Colonic mucosa (tissue), 4 donors: ENCODE measurements at places on chromosomes 13 and 19. TPM values are rescaled to one million over a fixed set of nuclear protein-coding genes. Genes with fewer than 3 reads are reported as not detected.

DNA sequence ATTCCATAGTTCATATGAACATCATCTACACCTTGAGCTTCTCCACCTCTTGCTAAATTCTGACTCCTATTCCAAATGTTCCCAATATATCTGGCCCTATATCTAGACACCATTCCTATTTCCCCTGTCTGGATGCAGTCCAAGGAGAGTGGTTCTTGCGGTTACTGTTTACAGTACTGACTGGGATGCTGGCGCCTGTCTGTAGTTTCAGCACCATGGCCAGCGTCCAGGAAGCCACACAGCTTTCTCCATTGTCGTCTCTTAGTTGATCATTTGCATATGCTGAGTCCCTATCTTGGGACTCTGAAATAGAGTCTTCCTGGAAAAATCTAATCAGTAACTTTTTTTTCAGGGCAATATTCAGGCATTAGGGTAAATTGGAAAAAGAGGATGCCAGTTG is 14.9 kb downstream of the LAIR2 start:
- H3K4me1 ChIP-seq = no peaks in the 10 kb centered on the region
- H3K36me3 ChIP-seq = no peaks in the 10 kb centered on the region
- peak; percentile 38 for DNase-seq
- H3K4me3 ChIP-seq = no peak overlapping the region

DNA sequence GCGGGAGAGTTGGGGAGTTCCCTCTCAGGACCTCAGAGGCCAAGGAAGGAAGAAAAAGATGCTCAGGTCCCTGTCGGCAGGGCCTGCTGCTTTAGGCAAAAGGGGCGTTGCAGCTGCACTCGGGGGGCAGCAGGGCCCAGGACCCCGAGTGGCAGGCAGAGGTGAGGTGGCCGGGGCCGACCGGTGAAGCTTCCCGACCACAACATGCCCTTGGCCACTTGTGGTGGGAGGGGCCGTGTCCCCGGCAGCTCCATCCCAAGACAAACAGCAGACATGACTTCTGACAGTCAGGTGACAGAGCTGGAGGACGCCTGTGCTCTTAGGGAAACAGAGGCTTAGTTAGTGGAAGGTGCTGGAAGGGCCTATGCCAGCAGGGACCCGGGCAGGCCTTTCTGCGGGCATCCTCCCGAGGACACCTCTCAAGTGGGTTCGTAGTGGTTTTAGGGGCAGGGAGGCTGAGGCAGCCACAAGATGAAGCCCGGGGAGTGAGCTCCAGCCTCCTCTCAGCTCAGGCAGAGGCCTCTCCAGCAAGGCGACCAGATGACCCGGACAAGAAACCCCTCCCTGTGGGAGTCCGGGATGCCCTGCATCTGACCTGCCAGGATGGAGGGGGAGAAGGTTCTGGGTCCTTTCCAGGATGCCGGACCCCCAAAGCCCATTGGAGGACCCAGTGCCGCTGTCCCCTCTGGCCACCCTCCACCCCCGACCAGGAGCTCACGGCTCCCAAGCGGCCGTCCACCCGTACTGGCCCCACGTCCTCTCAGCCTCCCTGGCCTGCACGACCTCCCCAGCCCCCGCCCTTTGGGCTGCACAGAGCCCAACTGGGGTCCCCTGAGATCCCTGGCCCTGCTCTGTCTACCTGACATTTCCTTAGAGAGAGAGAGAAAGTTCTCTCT is 24.2 kb downstream of the BTBD2 start:
- H3K4me3 ChIP-seq = no peak overlapping the region
- H3K27ac ChIP-seq = no peak overlapping the region
- H3K27me3 ChIP-seq = no peaks in the 10 kb centered on the region

GRCh38 chr13:39580881-39581575 is 22.0 kb downstream of the LHFPL6 start:
- H3K27ac ChIP-seq = no peak overlapping the region
- no peak for DNase-seq
- no peaks in the 10 kb centered on the region for H3K36me3 ChIP-seq
- no peak overlapping the region for H3K4me3 ChIP-seq
- H3K27me3 ChIP-seq = no peaks in the 10 kb centered on the region

ZNF69 gene
- 17.6 TPM for total RNA-seq

MATK gene
- 1.2 TPM for total RNA-seq

NUDT19 gene
- total RNA-seq = 19.3 TPM

- no peaks in the 10 kb centered on the region for H3K4me1 ChIP-seq
- H3K27ac ChIP-seq = no peak overlapping the region
- DNase-seq = no peak
- H3K36me3 ChIP-seq = no peaks in the 10 kb centered on the region
- H3K4me3 ChIP-seq = no peak overlapping the region
- H3K27me3 ChIP-seq = no peaks in the 10 kb centered on the region
These were observed 287.2 kb downstream of the FOXO1 start for GRCh38 chr13:40379196-40379595.

GRCh38 chr19:47093841-47094240 is 19.7 kb downstream of the ZC3H4 start:
- H3K4me3 ChIP-seq = no peak overlapping the region
- H3K36me3 ChIP-seq = peaks cover 4% of the 10 kb centered on the region
- DNase-seq = no peak
- H3K27ac ChIP-seq = peak overlapping the region; percentile 91
- no peaks in the 10 kb centered on the region for H3K27me3 ChIP-seq

ZNF534 gene
- total RNA-seq = 0.12 TPM

- no peak overlapping the region for H3K27ac ChIP-seq
- no peaks in the 10 kb centered on the region for H3K36me3 ChIP-seq
- no peak overlapping the region for H3K4me3 ChIP-seq
These were observed 39.4 kb downstream of the ZNF136 start for GRCh38 chr19:12202250-12202649.

GRCh38 chr13:66210677-66211076 is 1019.5 kb downstream of the PCDH9 start:
- H3K4me3 ChIP-seq = no peak overlapping the region
- H3K4me1 ChIP-seq = no peaks in the 10 kb centered on the region
- no peaks in the 10 kb centered on the region for H3K36me3 ChIP-seq

PRSS57 gene
- total RNA-seq = not detected
